Endothelial cell (in vitro differentiated cells): ENCODE measurements at places on chromosomes 2 and 18.

DNA sequence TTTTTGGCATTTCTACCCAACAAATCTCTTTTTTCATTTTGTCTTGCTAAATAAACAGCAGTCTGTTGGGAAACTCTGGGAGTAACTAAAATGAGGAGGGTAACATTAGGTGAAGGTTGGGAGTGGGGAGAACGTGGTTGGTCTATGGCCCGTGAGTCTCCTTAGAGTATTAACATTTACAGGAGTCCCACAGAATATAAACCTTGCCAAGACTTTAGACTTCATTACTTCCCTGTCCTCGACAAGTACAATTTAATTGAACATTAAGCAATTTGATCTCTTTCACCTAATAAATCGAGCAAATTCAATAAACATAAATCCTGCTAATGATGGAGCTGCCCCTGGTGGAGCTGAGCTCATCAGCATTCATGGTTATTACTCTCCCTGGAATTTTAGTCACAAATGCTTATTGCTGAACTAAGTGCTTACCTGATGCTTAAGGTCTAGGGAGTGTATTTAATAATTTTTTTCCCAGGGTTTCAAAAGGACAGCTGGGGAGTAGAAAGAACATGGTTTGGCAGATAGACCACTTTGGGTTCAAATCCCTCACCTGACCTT lies 95.1 kb upstream of the RASGRP3 start:
- DNase-seq: no peak

DNA sequence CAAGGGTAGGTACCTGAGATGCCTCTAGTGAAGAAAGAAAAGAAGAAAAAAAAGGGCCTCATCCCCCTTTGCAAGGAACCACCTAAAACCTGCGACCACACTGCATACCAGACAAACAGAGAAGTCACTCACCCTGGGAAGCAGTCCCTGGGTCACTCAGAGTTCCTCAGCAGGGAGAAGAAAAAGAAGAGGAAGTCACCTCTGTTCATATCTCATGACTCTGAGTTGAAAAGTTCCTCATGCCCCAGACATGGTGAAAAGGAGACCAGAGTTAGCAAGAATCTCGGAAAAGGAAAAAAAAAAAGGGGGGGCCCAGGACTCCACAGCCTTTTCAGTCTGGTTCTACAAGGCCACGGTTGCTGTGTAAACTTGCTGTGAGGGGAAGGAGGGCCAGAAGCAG lies 478.4 kb upstream of the NRXN1 start:
- no peak for DNase-seq

- no peak for DNase-seq
These were observed 74.1 kb downstream of the BOD1L2 start for GRCh38 chr18:57220930-57221483.

DNA sequence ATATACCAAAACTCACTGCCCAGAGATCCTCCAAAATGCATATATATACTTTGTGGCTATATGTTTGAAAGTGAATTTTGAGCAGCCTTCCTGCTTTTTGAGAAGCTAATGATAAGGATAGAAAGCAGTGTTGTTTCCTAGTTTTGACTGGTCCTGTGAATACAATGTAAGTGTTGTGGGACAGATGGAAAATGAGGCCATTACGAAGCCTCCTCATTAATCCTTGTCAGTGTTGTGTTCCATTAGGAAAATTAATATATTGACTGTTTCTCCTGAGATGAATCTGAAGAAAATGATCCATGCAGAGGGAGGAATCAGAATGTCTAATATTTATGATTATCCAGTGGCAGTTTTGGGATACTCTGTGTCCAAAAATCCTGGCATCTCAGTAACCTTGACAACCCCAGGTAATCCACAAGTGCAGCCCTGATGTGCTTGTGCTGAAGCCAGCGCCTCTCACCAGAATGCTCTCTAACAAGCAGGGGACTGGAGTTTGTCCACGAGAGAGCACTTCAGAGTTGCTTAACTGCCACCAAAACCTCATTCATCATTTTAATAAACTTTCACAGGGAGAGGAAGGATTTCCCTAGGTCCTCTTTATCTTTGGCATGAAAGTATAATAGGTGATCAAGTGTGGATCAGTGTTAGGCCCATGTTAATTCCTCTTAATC lies 418.6 kb downstream of the CMPK2 start:
- DNase-seq: no peak

GRCh38 chr2:41535575-41535974 lies 512.2 kb upstream of the PKDCC start:
- DNase-seq: no peak

DNA sequence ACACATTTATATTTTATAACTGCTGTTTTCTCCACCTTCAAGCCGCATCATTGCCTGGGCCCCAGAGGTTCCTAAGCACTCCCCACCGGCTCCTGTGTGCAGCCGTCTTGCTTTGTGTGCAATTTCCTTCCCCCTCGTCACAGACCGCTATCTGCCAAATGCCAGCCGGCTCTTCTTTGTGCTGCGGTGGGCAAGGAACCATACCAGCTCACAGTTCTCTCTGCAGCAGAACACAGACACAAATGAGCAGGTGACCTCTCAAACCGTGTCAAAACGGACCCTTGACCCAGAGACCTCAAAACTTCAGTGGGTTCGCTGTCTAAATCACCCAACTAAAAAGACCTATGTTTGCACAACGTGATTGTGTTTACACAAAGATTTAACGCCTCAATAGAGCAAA lies 58.2 kb downstream of the KLF7 start:
- no peak for DNase-seq

DNA sequence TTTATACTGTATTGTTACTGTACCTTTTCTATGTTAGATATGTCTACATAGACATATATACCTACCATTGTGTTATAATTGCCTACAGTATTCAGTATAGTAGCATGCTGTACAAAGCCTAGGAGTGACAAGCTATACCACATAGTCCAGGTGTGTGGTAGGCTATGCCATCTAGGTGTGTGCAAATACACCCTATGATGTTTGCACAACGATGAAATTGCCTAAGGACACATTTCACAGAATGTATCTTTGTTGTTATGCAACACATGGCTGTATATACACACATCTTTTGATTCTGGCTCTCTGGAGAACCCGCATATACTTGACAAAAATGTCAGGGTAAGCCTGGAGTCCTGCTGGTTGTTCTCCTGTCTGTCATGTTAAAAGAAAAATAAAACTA lies 85.1 kb downstream of the BCL2L11 start:
- DNase-seq: no peak
